ENCODE measurements at places on chromosomes 2 and 18.

DNA sequence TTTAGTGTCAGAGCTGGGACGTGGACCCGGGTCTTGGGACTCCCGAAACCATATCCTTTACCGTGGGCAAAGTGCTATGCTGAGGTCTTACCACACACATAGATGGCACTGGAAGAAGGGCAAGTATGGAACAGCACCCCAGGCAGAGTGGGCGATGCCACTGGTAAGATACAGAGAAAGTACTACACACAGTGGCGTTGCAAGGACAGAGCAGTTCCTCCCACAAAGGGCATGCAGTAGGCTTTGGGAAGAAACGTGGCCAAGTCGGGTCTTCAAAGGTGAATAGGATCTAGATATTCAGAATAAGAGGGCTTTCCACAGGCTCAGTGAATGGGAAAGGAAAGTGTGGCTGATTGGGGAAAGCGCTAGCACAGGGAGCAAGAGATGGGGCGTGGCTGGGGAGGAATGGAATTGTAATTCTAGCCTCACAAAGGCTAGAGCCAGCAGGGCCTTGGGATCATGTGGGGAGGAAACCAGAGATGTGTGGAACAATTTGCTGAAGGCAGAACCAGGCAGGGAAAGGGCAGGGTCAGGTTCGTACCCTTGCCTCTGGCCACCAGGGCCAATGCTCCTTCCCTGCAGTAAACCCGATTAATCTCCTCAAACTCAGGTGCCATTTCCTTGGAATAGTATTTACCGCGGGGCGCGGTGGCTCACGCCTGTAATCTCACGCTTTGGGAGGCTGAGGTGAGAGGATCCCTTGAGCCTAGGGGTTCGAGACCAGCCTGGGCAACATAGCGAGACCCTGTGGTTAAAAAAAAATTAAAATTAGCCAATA lies 36.0 kb downstream of the PCBP1 start:
- DNase-seq, result no peak

GRCh38 chr2:30691948-30692828 lies 115.1 kb downstream of the CAPN13 start:
- DNase-seq, result no peak

DNA sequence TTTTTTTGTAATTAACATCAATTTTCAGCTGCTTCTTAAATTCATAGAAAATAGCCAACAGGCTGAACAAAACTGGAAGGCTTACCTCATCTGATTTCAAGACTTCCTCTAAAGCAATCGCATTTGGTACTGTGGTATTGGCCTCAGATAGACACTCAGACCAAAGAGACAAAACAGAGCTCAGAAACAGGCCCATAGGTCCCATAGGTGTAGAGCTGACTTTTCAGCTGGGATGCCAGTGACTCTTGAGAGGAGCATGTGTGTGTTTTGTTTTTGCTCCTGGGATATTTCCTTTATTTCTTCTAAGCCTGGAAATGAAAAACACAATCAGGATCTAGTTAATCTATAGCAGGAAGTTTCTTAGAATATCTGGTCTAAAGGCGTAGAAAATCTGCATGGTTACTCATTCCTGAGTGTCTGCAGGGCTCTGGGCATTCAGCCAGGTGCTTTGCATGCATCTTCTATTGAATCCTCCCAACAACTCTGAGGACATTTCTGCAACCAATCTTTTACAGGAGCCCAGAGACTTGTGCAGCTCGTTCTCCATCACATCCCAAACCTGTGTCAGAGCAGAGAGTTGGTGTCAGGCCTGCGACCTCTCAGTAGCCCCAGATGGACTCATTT lies 190.8 kb downstream of the RTP5 start:
- no peak for DNase-seq

DNA sequence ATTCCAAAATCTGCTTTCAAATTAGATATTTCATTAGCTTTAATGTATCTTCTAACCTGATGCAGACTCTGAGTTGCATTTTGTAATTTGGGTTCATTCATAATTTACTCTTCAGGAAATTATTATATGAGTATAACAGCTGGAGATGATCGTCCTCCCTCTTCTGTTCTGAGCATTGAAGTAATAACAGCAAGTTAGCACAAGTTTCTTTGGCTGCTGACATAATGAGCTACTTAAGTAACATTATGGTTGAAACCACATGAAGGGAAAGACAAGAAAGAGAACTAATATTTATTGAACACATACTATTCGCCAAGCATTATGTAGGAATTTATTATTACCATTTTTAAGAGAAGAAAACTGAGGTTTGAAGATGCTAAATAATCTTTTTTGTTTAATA lies 75.1 kb downstream of the CPO start:
- DNase-seq, result no peak

GRCh38 chr2:84880645-84881521 lies at the start of gene TRABD2A:
TRABD2A (minus strand) TSS chr2:84881084; CDS start chr2:84881039, 45 bp downstream.
- no peak for DNase-seq

- peak; percentile 80 for DNase-seq
Measured at GRCh38 chr2:193693758-193694157, 1499.0 kb upstream of the TMEFF2 start.

- no peak for DNase-seq
Measured at GRCh38 chr2:224563537-224563936, 21.6 kb downstream of the CUL3 start.

GRCh38 chr18:45825258-45826044 lies at the start of gene SIGLEC15:
SIGLEC15 (plus strand) TSS chr18:45825675; CDS start chr18:45825729, 54 bp downstream.
- DNase-seq, result no peak

DNA sequence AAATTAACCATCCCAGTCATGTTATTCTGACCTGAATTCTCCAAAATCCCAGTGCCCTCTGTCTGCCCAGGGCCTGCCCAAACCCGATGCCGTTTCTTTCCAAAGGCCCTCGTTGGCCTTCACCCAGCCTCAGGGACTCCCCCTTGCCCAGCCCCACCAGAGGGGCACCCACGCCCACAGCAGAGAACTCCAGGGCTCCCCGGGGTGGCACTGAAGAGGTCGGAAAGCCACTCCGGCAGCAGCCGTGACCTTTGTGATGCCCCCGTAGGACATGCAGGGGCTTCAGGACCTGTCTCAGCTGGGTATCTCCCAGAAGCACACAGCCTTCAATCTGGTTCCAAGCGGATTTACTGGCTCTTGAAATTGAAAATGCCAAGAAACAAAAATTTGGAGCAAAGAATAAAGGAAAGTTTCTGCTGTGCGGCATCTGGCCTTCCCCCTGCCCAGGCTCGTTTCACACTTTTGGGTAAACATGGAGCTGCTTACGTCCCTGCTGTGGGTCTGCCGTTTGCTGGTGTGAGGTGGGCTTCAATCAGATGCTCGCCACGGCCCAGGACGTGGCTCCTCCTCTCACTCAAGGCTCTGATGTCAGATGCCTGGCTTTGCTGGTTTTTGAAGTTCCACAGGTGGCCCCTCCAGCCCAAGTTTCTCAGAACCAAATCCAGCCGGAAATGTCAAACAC lies 101.3 kb downstream of the TPO start:
- DNase-seq, result no peak

- no peak for DNase-seq
Measured at GRCh38 chr2:143482771-143483170, 353.6 kb downstream of the ARHGAP15 start.

- DNase-seq, result no peak
Measured at GRCh38 chr18:12023375-12023774, 42.1 kb downstream of the IMPA2 start.

DNA sequence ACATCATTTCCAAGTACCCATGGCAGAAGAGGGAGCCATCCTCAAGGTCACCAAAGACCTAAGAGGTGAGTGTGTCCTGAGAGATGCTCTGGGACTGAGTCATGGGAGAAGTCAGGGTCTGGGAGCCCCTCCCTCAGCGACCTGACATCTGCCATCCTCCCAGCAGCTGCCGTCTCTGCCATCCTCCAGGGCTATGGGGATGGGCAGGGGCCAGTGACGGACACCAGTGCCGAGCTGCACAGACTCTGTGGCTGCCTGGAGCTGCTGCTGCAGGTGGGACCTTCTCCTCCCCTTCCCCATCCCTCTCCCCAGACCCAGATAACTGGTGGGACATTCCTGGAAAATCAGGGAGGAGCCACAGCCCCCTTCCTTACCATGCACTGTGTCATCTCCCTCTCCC lies 1.5 kb downstream of the RUFY4 start:
- DNase-seq, result no peak

DNA sequence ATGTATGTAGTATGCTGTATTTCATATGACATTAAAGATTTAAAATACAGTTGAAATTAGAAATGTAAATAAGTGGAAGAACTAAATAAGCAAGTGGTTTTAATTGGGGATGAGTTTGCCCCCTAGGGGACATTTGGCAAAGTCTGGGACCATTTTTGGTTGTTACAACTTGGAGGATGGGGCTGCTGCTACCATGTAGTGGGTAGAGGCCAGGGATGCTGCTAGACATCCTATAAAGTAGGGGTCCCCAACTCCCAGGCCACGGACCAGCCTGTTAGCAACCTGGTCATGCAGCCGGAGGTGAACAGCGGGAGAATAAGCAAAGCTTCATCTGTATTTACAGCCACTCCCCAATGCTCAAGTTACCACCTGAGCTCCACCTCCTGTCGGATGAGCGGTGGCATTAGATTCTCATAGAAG lies 27.9 kb upstream of the ASNSD1 start:
- DNase-seq, result no peak

DNA sequence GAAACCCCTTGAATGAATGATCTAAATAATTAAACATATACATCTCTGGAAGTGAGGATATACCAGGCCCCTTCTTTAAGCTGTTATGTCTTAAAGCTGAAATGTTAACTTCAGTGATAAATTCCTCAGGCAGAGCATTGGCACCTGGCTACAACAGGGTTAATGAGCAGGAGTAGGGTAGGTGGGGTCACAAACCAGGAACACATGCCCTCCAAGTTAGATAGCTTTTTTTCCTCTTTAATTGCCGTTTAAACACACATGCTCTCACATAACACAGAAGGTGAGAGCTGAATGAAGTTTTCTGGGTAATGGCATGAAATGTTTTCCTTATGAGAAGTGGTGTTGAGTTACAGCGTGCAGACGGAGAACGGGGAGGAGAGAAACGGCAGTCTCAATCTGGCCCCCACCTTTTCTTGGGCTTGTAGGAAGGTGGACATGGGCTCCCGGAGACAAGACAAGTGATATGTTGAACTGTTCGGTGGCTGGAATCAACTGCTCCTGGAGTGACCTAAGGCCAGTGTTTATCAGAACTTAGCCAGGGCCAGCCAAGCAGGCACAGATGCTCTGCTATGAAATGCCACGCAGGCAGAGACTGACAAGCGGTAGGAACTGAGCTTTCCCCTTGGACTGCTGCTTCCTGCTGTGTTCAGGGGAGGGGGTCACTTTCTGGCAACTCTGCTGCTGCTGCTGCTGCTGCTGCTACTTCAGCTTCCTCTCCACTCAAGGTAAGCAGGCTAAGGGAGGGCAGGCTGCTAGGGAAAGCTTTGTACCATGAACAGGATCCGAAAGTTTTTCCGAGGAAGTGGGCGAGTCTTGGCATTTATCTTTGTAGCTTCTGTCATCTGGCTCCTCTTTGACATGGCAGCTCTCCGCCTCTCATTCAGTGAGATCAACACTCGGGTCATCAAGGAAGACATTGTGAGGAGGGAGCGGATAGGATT lies at the start of gene GALNT5:
Gene GALNT5, plus strand, starts transcription at position 394 of the 941 bp plus-strand sequence. Its CDS starts 378 bp downstream, at position 772.
- DNase-seq, result no peak

- DNase-seq, result no peak
Measured at GRCh38 chr2:226915846-226916360, 80.0 kb downstream of the RHBDD1 start.

GRCh38 chr2:230000118-230000841 lies 68.4 kb downstream of the SLC16A14 start:
- no peak for DNase-seq

GRCh38 chr2:237695201-237695780 lies 67.9 kb downstream of the LRRFIP1 start:
- DNase-seq, result no peak
